ENCODE measurements at places on chromosomes 4 and X.

GRCh38 chr4:175435381-175435783 lies 376.7 kb downstream of the GPM6A start:
- DNase-seq = no peak

- no peak for DNase-seq
Observed at GRCh38 chrX:13598877-13599276, 29.5 kb downstream of the EGFL6 start.

DNA sequence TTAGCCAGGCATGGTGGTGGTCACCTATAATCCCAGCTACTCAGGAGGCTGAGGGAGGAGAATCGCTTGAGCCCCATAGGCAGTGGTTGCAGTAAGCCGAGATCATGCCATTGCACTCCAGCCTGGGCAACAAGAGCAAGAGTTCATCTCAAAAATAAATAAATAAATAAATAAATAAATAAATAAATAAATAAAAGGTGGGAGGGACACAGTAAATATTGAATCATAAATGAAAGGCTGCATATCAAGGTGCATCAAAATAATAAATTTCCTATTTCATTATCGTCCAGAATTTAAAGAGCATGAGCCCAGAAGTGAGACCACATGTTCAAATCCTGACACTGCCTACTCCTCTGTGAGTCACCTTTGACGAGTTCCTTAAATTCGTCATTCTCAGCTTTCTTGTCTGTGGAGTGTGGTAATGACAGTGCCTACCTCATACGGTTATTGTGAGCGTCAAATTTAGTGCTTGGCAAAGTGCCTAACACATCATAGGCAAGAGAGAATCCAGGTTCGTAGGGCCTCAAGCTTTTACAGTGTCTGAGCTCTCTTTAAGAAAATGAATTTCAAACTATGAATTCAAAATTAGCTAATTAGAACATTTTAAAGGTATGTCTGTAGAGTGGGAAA lies 49.9 kb downstream of the IL15 start:
- DNase-seq = peak; percentile 68

DNA sequence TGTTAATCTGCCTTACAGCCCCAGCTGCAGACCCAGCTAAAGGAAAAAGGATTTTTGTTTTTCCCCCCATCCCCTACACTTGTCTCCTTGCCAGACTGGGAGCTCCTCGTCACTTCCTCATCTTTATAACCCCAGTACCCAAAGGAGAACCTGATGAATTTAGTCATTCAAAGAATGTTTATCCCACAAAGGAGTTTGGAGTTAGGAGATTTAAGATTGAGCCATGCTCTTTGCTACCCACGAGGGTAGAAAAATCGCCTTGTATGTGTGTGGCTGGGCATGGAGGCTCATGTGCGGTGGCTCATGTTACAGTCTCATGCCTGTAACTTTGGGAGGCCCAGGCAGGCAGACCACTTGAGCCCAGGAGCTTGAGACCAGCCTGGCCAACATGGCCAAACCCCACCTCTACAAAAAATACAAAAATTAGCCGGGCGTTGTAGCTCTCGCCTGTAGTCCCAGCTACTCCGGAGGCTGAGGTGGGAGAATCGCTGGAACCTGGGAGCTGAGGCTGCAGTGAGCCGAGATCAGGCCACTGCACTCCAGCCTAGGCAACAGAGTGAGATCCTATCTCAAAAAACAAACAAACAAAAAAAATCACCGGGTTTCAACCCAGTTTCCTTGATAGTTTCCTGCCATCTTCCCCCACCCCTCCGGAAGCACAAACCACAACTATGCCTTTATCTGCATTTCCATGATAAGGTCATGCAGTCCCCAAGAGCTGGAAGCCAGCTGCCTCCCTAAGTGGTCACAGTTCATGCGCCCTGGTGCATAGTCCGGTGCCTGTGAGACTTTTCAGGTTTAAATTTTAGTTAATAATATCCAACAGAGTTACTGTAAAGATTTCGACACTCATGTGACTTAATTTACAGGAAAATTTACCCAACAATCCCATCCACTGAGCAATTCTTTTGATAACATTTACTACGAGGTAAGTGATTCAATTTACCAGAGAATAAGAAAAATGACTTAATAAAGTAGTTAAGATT lies 1.5 kb downstream of the CFAP97 start:
- DNase-seq = peak; percentile 54

DNA sequence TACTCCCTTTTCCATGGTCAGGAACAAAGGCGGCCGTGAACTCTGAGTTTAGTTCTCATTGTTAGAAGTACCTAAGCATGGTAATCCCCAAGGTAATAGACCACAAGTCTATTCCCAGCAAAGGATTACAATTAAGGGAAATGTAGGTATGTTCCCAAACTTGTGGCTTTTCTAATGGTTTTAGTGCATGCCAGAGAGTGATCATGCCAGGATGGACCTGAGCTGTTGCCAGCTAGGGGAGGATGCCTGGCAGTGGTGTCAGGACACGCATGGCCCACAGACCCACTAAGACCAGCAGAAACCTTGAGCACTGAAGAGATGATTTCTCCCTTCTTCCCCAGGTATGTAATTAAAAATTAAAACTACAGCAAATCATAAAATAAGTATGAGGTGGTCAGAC lies 60.8 kb downstream of the COQ2 start:
- DNase-seq = no peak

GRCh38 chr4:188372058-188372457 lies 232.8 kb downstream of the TRIML1 start:
- peak; percentile 71 for DNase-seq

Data from fibroblast of skin of right biceps (primary cell).